ENCODE measurements at places on chromosomes 4 and X. TPM values are rescaled to one million over a fixed set of nuclear protein-coding genes. Genes with fewer than 3 reads are reported as not detected.

DNA sequence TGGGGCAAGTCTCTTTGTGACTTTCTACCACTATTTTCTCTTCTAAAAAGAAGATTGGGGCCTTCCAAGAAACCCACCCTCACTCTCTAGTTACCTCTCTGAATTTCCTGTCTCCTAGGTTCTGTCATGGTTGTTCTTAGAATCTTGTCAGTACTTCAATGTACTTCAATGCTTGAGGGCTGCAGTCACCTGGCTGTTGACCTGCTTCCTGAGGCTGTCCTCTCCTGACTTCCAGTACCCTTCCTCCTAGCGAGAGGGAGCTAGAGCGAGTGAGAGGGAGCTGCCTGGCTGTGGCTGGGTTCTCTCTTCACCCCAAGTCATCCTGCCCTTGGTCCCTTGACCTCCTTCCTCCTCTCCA, 17.7 kb downstream of the CD99L2 start:
- no peak for DNase-seq

The TLR2 gene
- 0.79 TPM for total RNA-seq

The LYAR gene
- 13.5 TPM for total RNA-seq

DNA sequence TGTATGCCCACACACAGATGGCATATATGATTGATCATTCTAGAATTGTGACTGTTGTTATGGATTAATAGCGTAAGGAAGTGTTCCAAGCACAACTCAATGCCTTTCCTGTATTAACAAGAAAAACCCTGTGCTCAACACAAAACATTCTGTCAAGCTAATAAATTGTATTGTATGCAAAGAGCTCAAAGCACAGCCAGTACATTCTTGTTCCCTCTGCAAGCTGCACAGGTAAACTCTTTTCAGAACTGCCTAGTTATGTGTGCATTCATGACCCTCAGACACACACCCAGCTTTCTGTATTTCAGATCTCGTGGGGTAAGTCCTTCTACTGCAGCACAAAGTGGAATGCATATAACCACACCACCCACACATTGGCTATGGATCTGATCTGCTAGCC, 34.3 kb upstream of the BANK1 start:
- no peak for DNase-seq

DNA sequence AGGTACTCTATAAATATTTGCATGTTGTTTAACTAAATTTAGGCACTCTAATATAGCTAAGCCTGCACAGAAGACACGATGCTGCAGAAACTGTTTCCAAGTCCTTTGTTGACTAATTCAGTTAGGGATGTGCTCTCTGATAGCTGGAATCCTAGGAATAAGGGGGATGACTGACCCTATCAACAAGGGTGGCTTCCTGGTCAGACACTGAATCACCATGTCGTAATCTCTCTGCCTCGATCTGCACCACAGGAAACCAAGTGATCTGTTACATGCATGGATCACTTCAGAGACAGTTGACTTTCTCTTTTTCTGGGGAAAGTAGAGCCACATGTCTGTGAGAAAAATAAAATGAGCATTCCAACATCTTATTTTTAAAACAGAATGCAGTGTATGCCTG, 169.1 kb downstream of the GUCY2F start:
- no peak for DNase-seq

The IQCM gene
- 0.11 TPM for total RNA-seq

The RHOXF2B gene
- total RNA-seq = not detected

DNA sequence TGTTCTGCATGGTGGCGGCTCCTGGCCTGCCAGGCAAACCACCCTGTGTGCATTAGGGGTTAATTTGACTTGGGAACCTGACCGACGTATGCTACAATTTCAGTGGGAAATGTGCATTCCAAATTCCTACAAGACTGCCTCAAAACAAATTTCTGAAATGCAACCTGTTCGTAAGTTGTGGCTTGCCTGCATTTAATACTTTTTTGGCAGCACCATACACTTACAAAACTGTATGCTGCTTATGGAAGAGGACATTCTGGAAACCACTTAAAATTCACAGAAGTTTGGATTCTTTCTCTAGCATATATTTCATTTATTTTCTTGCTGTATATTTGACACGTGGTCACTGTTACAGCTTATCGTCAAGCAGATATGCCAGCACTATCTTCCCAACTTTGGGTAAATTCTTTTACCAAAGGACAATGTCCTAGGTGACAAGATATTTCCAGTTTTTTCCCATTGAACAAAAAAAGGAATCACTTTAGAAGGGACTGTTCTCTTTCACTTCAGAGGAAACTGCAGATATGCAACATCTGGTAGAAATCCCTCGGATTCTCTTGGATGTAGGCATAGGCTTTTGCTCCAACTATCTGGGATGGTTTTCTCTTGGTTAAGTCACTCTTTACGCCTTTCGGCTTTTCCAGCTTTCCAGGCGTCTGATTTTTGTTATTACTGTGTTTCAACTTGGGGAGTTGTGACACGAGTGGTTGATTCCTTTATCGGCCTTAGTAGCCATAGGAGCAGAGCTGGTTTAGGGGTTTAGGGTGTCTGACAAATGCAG, 9.7 kb upstream of the TENM3 start:
- no peak for DNase-seq

DNA sequence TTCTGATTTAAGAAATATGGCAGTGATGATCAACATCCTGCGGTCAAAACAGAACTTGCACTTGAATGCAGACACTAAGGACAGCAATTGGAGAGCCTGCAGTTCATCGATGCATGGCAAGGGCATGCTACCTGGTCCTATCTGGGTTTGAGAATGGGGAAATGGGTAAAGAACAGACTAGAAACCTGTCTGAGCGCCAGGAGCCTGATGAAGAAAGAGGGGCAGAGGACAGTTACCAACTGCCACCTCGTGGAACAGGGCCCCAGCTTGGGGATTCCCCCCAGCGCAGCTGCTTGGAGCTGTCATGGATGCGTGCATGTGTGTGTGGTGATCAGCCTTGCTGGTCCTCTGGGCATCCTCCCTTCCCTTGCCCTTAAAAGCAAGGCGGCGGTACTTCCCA, 30.2 kb upstream of the NKRF start:
- no peak for DNase-seq

The MGARP gene
- total RNA-seq = 0.45 TPM

DNA sequence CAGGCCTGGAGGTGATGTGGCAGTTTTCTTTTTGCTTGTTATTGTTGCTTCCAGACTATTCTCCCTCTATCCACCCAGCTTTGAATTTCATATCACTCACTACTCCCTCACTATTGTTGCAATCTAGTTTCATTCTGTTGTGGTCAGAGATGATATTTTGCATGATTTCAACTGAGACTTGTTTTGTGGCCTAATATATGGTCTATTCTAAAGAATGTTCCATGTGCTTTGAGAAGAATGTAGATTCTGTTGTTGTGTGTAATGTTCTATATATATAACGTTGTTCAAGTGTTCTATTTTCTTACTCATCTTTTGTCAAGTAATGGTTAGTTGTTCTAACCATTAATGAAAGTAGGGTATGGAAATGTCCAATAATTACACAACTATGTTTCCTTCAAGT, 59.0 kb downstream of the THOC2 start:
- no peak for DNase-seq

- DNase-seq = no peak
These were observed 133.7 kb downstream of the AMELX start for GRCh38 chrX:11426712-11427452.

The PAGE5 gene
- not detected for total RNA-seq

The SPANXD gene
- total RNA-seq = not detected

The GPRASP2 gene
- total RNA-seq = 9.1 TPM

GRCh38 chr4:174324236-174324635, 40.5 kb downstream of the CEP44 start:
- peak; percentile 12 for DNase-seq

The CTSO gene
- 3.7 TPM for total RNA-seq

GRCh38 chr4:60589425-60589824, 610.7 kb upstream of the ADGRL3 start:
- DNase-seq = no peak

The LGI2 gene
- 0.27 TPM for total RNA-seq

The HNRNPDL gene
- total RNA-seq = 205 TPM

- peak; percentile 75 for DNase-seq
These were observed 63.7 kb downstream of the MAML3 start for GRCh38 chr4:140090215-140090731.

GRCh38 chr4:80086296-80086695, 13.3 kb upstream of the ANTXR2 start:
- no peak for DNase-seq

GRCh38 chr4:139619644-139620043, 46.0 kb upstream of the MGST2 start:
- no peak for DNase-seq

DNA sequence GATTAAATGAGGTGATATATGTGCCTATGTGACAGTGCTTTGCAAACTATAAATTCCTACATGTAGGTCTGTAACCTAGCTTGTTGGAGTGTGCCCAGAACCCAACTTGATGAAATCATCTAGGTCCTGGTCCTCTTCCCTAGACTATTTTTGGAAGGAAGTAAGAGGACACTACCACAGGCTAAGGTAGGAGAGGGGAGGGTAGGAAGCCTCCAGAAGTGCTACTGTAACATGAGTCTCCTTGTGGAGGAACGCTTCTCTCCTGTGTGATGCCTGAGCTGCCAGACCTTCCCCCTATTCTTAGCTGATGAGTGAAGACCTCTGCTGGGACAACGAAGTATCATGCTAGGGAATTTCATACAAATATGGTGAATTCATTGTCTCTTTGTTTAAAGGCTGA, 41.8 kb upstream of the IL21 start:
- no peak for DNase-seq

The SYP gene
- 1.9 TPM for total RNA-seq

The PCDH19 gene
- 14.9 TPM for total RNA-seq

DNA sequence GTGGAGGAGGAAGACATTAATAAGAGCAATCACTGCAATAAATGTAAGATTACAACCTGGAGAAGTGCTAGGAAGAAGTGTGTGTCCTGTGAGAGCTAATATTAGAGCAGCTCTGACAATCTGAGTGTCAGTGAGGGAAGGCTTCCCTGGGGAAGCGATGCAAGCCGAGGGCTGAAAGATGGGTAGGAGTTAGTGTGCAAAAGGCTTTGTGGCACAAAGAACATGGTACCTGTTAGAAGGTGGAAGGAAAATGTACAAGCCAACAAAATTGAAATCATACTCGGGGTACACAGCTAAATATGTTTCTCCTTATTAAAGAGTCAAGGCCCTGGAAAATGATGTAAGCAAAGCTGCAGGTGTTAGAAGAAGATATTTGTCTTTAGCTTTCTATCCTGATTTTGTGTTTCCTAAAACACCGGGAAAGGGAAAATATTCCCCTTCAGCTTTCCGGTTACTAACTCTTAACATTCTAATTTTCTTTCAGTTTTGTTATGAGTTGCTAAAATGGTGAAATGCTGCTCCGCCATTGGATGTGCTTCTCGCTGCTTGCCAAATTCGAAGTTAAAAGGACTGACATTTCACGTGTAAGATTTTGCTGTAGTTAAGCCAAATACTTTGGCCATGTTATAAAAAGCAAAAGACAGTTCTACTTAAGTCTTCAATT, 808 bp downstream of the THAP6 start:
- no peak for DNase-seq

DNA sequence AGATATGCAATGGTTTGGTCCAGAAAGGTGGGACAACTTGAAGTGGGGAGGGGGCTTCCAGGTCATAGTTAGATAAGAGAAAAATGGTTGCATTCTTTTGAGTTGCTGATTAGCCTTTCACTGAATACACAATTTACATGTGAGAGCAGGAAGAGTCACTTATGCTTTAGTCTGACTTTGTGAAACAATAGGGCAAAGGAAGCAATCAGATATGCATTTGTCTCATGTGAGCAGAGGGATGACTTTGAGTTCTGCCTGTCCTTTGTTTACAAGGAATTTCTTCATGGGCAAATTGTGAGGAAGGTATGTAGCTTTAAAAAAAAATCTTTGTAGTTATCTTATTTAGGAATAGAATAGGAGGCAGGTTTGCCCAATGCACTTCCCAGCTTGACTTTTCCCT, 12.9 kb downstream of the SMIM9 start:
- no peak for DNase-seq

DNA sequence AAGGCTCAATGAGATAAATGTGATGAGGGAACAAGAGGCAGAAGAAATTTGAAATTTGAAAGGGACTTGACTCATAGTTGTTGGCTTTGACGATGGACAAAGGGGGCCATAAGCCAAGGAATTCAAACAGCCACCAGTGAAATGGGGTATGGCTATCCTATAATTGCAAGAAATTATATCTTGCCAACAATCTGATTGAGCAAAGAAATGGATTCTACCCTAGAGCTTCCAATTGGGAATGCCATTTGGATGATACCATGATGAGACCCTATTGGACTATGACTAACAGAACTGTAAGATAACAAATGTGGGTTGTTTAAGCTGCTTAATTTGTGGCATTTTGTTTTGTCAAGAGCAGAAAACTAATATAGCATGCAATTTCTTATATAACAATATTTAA, 270.1 kb upstream of the ARSJ start:
- DNase-seq = no peak

DNA sequence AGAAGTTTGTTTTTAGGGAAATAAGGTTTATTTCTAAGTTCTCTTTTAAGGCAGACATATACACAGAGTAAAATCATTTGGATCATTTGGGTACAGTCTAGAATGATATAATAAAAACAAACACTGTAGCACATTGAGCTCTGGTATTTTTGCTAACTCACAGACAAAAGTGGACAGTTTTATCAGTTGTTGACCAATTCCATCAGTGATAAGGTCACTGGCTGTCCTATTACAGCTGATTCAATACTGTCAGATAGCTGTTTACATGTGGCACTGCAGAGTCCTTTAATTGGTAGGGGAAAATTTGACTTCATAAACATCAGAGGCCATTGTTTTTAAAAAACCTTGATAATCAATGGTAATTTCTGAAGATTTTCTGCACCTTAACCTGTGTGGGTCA, 3.5 kb downstream of the IBSP start:
- DNase-seq = no peak

- DNase-seq = no peak
These were observed 700.7 kb downstream of the PCDH18 start for GRCh38 chr4:136831553-136831952.

- peak; percentile 77 for DNase-seq
These were observed 29.5 kb downstream of the SRPX2 start for GRCh38 chrX:100673397-100673953.

DNA sequence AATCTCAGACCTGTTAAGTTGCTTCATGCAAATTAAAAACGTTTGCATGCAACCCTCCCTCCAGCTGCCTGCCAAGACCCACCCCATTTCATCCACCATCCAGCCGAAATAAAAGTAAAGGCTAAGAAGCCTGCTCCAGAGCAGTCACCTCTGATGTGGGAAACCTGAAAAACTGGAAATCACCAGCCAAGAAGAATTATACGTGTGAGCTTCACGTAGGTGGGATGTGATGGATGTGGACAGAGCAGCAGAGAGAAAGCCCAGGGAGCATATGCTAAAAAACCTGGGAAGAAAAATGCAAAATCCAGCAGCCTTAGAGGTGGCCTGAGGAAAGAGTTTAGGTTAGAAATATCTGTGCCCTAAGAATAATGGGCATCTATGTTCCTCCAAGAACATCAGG, 160.6 kb upstream of the STS start:
- no peak for DNase-seq

The ADH1B gene
- total RNA-seq = not detected

GRCh38 chr4:167428156-167428555, 193.9 kb upstream of the SPOCK3 start:
- peak; percentile 2 for DNase-seq

- DNase-seq = no peak
These were observed 82.4 kb upstream of the KLF3 start for GRCh38 chr4:38581426-38582106.

The P2RY4 gene
- total RNA-seq = not detected

Measured in astrocyte (in vitro differentiated cells and primary cell).